ENCODE measurements at places on chromosomes 2 and 18.

DNA sequence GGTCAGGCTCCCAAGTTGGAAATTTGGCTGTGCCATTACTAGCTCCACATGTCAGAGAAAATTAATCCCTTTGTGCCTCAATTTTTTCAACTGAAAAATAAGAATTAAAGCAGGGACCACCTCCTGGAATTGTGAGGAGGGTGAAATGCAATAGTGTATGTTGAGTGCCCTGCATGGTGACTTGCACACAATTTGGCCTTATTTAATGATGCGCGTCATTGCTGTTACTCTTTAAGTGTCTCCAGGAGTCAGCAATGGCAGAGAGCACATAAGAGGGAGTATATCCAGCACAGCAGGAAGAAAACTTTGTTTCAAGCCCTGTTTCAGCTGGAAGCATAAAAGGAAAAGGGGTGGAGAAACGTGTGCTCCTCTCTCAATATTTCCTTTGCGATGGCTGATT, 215.8 kb downstream of the ALK start:
- DNase-seq, result no peak

DNA sequence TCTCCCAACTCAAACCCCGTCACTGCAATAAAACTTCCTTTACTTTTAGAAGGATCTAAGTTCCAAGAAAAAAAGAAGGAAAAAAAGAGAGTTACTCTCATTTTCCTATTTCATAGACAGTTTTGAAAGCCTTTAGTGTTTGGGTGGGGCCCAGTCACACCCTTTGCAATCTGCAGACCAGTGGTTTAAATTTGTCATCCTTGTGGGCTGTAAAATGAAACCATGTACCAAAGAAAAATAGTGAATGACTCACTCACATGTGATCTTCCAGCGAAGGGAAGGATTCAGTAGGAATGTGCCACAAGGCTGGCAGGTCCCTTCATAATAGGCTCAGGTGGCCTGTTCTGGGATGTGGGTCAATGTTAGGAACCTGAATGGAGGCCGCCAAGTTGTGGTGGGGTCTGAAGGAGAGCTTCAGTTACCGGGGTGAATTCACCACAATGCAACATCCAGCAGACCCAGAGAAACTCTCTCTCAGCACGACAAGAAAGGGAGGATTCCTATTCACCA, 28.3 kb downstream of the ANXA4 start:
- DNase-seq, result no peak

- no peak for DNase-seq
These were observed 132.7 kb downstream of the LRP2 start for GRCh38 chr2:169229590-169229989.

DNA sequence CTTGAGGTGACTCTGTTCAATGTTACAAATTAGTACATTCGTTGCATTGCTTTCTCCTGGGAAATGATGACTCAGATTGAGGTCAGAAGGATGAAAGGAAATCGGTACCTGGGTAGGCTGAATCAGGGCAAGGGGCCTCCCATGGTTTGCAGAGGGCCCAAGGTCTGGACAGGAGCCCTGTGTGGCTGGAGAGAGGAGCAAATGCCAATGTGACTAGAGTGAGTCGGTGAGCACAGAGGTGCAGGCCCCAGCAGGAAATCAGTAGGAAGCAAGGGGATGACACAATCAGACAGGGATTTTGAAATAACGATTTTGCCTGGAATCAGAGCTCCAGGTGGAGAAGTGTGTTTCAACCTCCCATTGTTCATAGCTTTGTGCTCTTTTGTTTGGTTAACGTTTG, 118.9 kb downstream of the CCDC102B start:
- DNase-seq, result no peak

DNA sequence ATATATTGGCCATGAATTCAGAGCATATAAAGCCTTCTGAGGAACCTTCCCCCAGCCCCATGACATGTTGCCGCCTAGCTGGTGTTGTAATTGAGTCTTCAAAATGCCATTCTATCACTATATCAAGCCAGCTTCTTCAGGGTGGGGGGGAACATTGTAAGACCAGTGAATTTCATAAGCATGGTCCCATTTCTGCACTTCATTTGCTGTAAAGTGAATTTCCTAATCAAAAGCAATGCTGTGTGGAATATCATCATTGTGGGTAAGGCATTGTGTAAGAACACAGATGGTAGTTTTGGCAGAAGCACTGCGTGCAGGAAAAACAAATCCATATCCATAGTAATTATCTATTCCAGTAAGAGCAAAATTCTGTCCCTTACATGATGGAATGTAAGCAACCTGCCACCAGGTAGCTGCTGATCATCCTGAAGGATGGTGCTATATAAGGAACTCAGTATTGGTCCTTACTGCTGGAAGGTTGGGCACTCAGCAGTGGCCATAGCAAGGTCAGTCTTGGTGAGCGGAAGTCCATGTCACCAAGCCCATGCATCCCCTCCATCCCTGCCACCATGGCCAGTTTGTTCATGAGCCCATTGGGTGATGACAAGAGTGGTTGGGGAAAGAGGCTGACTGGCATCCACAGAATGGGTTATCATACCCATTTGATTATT, 159.4 kb downstream of the COPS8 start:
- DNase-seq, result no peak

- no peak for DNase-seq
These were observed 23.4 kb downstream of the MBOAT2 start for GRCh38 chr2:8980096-8980495.

- DNase-seq, result no peak
These were observed 11.7 kb downstream of the CYP26B1 start for GRCh38 chr2:72135921-72136320.

GRCh38 chr18:57811477-57812125, 8.5 kb upstream of the ATP8B1 start:
- DNase-seq, result no peak

DNA sequence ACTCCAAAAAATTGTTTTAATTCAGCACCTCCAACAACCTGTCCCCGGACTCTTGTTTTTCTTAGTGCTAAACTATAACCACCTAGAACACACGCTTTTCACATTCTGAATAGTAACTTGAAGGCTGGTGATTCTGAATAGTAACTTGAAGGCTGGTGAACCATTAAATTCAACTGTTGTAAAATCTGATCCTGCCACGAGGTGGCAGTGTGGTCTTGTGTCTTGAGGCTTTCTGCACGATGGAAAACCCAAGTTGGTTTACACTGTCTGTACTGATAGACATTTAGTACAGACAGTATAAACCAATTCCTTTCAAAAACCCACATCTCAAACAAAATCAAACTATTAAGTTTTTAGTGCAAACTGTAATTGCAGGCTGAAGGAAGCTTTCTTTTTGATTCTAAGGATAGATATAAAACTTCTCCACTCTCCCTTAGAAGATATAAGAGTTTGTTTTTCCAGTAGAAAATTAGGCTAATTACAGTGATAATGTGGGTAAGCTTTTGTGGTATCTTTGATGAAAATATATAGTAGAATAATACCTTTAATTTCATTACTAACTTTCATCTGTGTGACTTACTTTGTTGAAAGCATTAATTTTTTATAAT, 57.6 kb downstream of the VAPA start:
- peak; percentile 59 for DNase-seq

GRCh38 chr2:10140841-10141610, 18.5 kb downstream of the RRM2 start:
- no peak for DNase-seq

- no peak for DNase-seq
These were observed 9.9 kb downstream of the TNP1 start for GRCh38 chr2:216849987-216850386.

DNA sequence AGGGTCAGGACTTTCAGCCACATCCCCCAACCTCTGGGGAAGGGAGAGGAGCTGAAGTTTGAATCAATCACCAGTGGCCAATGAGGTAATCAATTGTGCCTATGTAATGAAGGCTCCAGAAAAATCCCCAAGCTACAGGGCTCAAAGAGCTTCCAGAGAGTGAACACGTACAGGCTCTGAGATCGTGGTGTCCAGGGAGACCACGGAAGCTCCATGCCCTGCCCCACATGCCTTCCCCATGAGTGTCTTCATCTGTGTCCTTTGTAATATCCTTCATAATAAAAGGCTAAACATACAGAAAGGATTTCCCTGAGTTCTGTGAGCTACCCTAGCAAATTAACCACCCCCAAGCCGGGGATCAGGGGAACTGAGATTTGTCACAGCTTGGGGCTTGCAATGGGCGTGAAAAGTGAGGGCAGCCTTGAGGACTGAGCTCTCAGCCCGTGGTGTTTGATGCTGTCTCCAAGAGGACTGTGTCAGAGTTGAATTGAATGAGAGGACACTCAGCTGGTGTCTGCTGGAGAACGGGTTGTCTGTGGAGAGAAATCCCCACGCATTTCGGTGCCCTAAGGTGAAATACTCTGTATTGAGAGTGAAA, 25.5 kb upstream of the TUBB6 start:
- DNase-seq, result no peak

GRCh38 chr2:240957656-240958365, 40.6 kb upstream of the SNED1 start:
- no peak for DNase-seq

GRCh38 chr18:46506974-46507586, 149.9 kb downstream of the LOXHD1 start:
- no peak for DNase-seq

DNA sequence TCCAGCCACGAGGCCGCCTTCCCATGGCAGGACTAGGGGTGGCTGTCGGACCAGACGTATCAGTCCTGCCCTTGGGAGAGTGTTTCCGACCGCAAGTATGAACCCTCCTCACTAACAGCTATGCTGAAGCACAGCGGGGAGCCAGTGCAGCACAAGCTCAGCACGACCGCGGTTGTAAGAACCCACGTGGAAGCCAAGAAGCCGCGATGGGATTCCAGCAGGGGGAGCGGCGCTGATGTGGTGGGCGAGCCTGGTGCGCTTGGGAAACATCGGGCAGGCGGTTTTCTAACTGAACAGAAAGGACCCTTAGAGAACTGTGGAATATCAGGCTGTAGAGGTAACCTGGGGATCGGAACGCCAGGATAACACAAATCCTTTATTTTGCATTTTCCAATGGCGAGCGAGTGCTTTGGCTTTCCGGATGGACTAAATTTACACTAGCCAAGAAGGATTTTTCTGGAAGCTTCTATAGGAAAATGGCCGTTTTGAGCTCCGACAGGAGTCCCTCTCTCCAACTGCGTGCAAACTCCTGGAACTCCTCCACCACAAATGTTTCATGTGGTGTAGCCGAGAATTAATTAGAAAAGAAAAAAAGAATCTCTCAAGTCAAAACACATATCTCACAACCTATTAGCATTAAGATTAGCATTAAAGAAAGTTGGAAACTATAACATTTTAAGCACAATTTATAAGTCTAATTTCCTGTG, 132.0 kb upstream of the MYCN start:
- no peak for DNase-seq

DNA sequence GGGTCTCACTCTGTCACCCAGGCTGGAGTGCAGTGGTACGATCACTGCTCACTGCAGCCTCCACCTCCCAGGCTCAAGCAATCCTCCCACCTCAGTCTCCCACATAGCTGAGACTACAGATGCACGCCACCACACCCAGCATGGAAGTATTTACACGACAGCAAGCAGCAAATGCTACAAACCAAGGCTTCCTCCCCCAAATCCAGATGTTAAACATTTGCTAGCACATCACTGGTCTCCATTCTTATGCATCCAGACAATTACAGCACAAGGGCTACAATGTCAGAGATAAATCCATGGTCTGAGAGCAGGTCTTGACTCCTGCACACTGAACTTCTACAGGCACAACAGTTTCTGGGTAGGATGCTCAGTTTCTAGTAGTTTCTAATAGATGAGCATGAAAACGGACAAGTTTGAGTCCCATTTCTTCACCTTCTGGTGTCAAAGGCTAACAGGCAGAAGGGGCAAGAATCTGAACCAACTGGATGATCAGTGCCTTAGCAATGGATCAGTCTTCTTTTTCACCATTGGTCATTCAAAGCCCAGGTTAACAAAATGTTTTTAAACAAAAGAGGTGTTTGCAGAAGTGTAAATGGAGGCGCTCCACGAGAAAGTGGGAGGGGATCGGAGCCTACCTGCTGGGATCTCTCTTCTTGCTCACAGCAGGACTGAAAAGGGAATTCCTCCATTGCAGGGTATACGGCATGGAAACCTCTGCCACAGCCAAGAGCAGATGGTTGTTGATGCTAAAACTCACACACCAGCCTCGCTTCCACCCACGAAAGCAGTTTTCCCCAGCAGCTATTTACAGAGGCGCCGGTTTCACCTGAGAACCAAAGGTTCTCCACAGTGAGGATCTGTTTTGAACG, 135.0 kb upstream of the ARL4C start:
- no peak for DNase-seq

DNA sequence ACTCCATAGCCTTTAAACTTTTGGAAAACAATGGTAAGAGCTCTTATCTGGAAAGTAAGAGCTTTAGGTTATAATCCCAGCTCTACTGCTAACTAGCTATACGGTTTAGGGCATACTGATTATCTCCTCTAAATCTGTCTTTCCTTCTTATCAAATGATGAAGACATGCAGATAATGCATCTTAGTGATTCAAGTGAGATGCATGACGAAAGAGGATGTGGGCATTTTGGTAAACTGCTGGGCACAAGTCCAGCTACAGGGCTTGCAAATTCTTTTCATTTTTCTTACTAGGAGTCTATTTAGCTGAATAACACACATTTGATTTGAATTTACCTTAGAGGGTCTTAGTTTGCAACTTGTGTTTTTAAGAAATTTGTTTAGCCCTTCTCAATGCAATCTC, 1604.8 kb upstream of the ZEB2 start:
- no peak for DNase-seq

DNA sequence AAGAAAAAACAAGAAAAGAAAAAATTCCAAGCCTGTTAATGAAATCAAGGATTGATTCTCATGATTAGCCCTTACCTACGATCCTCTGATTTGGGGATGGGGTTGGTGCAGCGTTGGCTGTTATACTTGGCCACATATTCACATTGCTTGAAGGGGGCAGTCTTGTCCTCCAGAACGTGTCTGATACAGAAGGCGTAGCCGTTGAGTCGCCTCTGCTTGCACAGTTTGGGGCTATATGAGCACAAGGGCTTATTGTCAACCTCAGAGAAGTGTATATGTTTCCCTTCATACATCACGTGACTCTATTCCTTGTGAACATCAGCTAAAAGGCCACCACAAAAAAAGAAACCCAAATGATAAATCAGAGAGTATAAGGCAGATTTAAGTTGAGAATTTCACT, 23.2 kb downstream of the INO80D start:
- DNase-seq, result no peak

DNA sequence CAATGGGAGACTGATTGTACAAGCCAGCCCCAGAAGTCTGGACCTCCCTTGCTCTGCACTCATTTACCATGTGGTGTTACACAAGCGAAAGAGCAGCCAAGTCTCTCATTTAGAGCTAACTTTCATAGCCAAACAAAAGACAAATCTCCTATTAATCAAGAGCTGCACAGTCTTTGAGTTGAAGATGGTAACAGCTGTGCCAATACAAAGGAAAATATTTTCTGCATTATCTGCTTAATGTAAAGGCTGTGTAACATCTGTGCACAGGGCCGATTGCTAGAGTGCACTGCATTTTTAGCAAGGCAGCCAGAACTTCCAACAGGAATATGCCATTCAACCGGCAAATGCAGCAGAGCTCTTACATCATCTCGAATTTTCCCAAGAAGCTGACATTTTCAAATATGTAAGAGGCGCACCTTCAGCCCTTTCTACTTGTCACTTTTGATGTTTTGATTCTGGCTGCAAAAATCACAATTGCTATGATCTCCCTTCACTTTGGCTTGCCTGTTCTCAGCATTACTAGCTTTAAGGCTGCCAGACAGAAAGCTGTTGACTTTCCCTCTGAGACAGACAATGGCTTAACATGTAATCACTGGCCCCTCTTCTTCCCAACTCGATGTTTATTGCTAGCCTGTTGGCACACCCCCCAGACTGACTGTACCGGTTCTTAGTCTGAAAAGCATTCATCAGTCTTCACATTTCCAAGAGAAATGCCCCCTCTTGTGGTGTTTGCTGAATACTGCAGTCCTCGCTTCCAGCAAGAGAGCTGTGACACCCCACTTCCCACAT, 96.9 kb upstream of the TANK start:
- peak; percentile 57 for DNase-seq

GRCh38 chr2:215606219-215606618, 170.4 kb upstream of the FN1 start:
- no peak for DNase-seq

Data from NCI-H2081 treated with DMSO at 0.1 percent for 48 hours (cell line).